ENCODE measurements at places on chromosomes 12 and 14.

- DNase-seq = no peak
Measured at GRCh38 chr14:19799880-19800279, 3.7 kb upstream of the OR4N2 start.

DNA sequence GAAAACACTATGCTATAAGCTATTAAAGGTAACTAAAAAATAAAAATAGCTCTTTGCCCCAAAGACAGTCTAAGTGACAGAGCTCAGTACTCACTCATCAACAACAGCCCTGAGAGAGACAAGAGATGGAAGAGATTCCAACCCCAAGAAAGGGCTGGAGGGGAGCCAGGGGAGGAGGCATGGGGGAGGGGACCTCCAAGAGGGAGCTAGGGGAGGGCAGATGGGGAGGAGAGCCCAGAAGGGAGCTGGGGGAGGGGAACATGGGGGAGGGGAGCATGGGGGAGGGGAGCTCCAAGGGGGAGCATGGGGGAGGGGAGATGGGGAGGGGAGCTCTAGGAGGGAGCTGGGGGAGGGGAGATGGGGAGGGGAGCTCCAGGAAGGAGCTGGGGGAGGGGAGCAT lies 7.7 kb downstream of the SSH1 start:
- no peak for DNase-seq

GRCh38 chr14:94615254-94615653 lies 3.1 kb downstream of the SERPINA3 start:
- no peak for DNase-seq

DNA sequence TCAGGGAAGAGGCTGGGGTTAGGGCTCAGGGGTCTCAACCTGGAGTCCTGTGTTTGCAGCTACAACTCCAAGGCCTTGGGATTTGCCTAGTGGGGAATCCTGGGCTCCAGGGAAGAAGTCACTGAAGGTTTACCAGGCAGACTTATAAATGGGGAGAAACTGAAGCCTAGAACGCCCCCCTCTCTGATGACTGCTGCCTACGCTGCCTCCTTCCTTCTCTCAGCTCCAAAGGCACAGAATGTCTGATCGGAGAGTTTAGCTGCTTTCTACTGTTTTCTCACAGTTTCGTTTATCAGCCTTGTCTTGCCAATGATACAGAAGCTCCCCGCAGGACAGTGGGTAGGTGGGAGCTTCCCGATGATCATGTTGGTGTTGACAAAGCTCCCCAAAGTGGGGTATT lies 101.7 kb downstream of the CACNA1C start:
- DNase-seq = no peak

- DNase-seq = no peak
Measured at GRCh38 chr12:82144505-82144904, 213.7 kb downstream of the CCDC59 start.

DNA sequence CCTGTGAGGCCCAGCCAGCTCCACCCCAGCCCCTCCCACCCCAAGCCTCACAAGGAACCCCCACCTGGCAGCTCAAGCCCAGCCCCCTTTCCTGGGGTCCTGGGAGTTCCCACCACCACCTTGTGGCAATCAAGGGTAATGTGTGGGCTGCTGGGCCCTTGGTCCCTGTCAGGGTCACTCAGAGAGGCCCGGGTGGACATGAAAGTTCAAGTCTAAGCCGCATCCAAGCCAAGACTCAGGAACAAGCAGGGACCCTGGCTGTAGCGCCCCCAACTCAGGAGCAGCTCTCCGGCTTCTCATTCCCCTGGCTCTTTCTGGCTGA lies 106.4 kb upstream of the C14orf180 start:
- DNase-seq = no peak

DNA sequence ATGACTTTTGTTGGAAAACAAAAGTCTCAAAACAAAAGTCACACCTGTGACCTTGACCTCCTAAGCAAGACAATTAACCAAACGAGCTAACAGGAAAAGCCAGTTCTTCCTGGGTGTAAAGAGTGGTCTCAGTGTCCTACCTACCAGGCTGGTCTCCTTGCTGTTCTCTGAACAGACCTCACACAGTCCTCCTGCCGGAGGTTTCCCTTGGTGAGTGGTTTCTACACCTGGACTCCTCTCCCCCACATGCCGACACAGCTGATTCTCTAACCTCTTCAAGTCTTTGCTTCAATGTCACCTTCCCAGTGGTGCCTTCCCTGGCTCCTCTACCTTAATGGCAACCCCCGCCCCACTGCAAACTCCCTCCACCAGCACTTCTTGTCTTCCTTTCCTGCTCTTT lies 238.6 kb downstream of the ZFP36L1 start:
- DNase-seq = no peak

DNA sequence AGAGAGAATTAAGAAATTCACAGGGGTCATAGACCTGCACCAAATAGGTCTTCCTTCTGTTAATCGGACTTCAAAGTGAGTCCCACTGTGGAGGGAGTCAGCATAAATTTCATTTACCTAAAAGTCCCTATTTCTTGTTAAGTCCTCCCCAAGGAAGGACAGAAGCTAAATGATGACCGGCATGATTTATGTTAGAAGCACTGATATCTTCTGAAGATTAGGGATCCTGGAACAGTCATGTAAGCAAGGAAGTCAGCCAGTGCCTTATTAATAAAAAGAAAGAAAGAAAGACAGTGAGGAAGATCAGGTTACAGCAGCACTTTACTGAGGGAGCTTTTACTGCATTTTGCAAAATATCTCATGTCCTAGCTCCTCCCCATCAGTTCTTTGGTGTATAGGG lies 287.5 kb downstream of the FOXG1 start:
- no peak for DNase-seq

DNA sequence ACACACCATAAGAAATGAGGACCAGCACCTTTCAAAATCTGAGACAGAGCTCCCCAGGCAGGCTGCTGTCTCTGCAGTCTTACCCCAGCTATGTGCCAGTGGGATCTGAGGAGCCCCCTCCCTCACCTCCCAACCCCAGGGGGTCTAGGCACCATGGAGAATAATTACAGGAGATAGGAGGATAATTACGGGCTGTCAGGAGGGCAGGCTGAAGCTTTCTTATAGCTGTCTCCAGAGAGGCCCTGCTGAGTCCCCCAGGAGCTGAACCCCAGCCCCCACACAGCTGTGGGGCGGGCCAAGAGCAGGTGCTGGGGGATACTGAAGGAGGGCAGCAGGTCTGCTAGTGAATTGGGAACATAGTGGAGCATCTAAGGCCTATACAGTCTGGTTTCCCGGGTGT lies 6.8 kb downstream of the CPNE6 start:
- DNase-seq = no peak

- DNase-seq = no peak
Measured at GRCh38 chr12:53277981-53278380, 9.9 kb downstream of the ESPL1 start.

- no peak for DNase-seq
Measured at GRCh38 chr12:47084172-47084571, 4.4 kb upstream of the AMIGO2 start.

GRCh38 chr14:26959972-26960660 lies 362.3 kb upstream of the NOVA1 start:
- DNase-seq = no peak

DNA sequence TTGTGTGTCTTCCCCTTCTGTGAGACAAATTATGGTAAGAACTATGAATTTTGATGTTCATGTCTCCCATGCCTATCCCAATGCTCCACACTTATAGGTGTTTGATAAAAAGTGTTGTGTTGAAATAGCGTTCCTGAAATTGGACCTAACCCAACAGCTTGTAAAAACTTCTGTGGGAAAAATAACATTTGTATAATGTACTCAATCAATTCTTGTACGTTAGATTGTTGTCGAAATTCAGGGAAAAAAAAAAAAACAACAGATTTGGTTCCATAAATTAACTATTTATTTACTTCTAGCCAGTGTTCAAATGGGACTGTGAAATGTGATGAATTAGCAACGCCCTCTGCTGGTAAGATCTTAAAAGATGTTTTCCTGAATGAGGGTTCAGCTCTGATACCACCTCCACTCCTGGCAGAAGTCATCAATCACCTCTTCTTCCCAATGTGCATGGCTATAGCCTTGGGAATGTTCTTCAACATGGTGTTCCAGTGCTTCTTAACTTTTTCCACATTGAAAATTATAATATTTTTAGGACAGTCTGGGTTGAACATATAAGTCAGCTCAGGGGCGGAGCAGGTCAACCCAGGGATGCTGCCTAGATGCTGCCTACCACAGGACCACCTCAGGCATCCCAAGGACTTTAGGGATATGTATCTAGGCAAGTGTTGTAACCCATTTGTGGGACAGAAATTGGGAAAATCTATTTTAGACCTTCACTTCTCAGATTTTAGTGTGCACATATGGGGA lies 170.6 kb downstream of the OTOGL start:
- no peak for DNase-seq

DNA sequence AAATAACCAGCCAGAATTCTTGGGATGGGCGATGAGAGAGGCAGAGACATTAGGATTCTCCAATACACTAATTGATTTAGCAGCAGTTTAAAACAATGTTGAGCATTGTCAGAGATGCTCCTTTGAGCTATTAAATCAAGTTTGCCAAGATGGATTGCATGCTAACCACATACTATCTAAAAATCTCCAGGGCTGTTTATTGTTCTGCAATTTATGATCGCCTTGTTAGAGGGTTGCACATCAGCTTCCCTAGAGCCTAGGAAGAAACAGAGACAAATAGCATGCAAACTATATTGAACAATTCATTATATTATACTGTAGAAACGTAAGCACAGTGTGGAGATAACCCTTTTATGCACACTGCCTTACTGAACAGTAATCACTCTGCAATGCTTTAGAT lies 599.9 kb downstream of the SOX5 start:
- no peak for DNase-seq

Measured in stimulated activated CD8-positive, alpha-beta memory T cell treated with anti-CD3 and anti-CD28 coated beads, Interleukin-7, amount 100 ng/mL, for 1 hour (primary cell).